EL (cell line): ENCODE measurements at places on chromosomes 5 and 9.

GRCh38 chr9:27429917-27430316 is 94.2 kb upstream of the IFNK start:
- DNase-seq: no peak

GRCh38 chr5:95216136-95216955 is 68.5 kb downstream of the MCTP1 start:
- no peak for DNase-seq

- DNase-seq: no peak
Measured at GRCh38 chr5:65923339-65923738, 3.0 kb upstream of the ERBIN start.

DNA sequence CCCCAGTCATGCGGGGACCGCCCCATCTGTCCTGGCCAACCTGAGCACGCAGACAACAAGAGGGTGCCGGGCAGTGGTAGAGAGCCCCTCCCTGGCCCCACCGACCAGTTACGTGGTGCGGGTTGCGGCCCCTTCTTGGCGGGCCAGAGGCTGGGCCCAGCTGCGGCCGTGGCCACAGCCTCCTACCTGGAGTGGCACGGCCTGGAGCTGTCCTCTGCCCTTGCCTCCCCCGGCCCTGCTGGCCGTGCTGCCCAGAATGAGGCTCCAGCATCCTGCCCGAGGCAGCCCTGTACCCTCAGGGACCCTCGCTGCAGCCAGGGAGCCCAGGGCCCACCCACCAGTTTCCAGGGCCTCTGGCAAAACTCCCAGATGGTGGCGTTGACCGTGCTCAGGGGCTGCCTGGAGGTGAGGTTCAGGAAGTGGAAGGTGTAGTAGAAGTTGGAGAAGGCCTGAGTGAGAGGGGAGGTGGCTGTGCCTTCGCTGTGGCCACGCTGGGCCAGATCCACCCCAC is 5.7 kb downstream of the ENTPD8 start:
- no peak for DNase-seq

GRCh38 chr5:55634209-55634805 is 77.8 kb downstream of the SLC38A9 start:
- DNase-seq: peak; percentile 5

GRCh38 chr9:133031496-133031911 is 707 bp downstream of the GTF3C5 start:
- DNase-seq: peak; percentile 19

DNA sequence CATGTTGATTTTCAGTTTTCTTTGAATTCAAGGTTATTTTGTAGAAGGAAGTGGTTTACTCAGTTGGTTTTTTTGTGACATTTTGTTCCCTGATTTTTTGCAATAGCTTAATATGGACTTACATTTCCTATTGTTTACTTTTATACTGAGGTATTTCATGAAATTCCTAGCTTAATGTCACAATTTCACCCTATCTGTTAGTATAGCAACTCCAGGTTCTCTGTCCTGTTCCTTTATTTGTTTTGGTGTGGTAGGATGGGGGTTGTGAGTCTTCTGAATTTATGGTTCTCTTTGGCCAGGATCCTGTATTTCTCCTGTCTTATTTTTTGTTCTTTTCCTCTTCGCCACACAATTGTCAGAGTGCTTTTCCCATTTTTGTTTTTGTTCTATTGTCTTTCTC is 523.4 kb upstream of the ARRDC3 start:
- DNase-seq: no peak

- DNase-seq: no peak
Measured at GRCh38 chr5:180375955-180376354, 22.8 kb upstream of the GFPT2 start.

GRCh38 chr5:4206127-4206526 is 610.5 kb downstream of the IRX1 start:
- no peak for DNase-seq

DNA sequence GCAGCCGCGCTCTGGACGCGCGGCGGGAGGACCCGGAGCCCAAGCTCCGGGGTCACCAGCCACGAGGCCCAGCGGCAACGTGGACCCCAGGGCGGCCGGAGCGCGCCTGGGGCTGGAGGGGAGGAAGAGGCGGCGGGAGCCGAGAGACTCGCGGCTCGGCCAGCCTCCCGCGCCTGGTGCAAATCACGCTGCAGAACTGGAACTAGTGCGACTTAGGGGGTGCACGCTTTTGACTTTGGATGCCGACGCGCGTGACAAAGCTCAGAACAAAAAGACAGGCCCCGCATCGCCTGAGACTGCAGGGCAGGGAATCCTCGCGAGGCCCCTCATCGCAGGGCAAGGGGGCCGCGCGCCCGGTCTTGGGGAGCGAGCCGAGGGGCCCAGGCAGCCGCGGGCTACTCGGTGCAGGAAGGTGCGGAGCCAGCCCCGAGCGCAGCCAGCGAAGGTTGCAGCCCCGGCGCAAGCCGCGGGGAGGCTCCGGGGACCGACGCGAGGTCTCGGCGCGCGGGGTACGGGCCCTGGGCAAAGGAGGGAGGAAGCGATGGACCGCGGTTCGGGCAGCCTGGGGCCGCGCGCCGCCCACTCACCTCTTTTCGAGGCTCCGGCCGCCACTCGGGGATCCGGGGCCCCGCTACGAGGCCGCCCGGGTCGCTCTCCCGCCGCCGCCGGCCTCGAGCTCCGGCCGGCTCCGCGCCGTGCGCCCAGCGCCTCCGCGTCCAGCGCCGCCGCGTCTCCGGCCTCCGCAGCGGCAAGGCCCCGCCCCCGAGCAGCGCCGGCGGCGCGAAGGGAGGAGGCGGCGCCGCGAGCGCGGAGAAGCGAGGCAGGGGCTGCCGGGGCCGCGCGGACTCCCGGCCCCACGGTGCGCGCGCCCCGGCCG is at the start of gene GOLM1:
TSS of gene GOLM1 (minus strand) at position 735 of the 877 bp plus-strand sequence. CDS start 20,238 bp downstream, outside the sequence.
- DNase-seq: peak; percentile 73

DNA sequence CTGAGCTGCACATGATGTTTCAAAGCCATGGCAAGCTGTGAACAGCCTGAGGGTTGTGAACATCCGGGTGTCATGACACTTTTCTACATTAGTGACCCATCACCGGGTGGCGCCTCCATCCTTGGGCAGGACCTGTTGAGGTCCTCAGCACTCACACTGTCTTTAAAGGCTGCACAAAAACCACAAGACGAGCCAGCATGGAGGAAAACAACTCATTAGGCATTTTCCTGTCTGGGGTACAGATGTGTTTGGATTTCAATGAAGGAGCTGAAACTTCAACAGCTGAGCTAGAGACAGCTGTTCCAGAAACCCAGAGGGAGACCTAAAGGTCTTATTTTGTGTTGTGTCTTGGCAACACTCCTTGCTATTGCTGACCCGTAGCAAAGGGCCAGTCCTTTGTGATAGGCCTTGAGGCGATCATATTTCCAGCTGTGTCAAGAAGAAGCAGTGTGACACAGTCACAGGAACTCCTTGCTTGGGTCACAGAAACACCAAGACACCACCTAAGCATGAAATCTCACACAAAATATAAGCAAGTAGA is 151.8 kb upstream of the VLDLR start:
- DNase-seq: peak; percentile 35

DNA sequence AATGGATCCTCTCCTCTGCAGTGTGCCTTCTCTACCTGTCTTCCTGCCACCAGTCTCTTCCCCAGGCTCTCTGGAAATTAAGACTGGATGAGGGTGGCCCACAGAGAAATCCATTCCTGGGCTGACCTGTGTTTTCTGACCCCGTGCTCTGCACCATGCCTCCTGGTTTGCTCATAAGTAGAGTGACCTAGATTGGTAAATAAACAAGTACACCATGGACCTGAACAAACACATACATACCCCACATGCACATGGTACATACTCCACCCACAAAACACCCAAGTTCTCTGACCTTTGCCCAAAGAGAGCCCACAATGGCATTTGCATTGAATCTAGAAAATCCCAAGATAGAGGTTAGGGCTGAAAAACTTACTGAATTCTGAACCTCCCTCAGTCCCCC is 77.5 kb upstream of the PLPP6 start:
- no peak for DNase-seq

DNA sequence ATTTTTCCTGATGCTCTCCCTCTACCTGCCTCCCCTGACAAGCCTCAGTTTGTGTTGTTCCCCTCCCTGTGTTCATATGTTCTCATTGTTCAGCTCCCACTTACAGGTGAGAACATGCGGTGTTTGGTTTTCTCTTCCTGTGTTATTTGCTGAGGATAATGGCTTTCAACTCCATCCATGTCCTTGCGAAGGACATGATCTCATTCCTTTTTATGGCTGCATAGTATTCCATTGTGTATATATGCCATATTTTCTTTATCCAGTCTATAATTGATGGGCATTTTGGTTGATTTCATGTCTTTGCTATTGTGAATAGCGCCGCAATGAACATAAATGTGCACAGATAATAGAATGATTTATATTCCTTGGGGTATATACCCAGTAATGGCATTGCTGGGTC is 77.5 kb upstream of the FAM170A start:
- DNase-seq: no peak

DNA sequence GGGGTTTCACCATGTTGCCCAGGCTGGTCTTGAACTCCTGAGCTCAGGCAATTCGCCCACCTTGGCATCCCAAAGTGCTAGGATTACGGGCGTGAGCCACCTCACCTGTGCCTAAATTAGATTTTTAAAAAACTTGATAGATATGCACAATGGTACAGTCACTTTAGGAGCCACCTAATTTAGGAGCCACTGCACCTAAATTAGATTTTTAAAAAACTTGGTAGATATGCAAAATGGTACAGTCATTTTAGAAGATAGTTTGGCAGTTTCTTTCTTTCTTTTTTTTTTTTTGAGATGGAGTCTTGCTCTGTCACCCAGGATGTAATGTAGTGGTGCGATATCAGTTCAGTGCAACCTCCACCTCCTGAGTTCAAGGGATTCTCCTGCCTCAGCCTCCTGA is 37.8 kb upstream of the PLPP1 start:
- no peak for DNase-seq

DNA sequence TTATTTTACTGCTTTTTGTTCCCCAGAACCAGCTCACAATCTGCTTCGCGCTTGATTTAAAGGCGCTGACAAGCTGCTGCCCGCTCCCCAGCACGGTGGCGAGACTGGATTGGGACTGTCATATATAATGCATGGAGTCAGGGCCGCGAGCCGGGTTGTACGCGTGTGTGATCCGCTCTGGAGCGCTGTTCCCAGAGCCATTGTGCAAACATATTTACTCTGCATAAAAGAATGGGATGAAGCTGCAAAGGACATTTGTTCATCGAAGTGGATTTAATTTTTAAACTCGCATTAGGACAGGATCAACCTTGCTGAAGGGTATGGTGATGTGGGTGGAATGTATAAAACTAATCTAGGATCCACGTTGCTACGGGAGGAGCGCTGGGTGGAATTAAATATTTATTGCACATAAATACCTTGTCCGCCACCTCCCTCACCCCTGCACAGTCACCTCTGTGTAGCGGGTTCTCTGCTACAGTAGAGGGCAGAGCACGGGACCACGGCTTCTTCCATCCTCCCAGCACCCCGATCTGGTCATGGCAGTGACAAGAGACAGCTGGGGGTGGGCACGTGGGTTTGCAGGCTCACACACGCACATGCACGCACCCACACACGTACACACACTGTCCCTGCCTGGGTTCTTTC is 18.1 kb upstream of the FCN1 start:
- no peak for DNase-seq

GRCh38 chr9:91900055-91900796 is 49.8 kb downstream of the ROR2 start:
- DNase-seq: no peak

DNA sequence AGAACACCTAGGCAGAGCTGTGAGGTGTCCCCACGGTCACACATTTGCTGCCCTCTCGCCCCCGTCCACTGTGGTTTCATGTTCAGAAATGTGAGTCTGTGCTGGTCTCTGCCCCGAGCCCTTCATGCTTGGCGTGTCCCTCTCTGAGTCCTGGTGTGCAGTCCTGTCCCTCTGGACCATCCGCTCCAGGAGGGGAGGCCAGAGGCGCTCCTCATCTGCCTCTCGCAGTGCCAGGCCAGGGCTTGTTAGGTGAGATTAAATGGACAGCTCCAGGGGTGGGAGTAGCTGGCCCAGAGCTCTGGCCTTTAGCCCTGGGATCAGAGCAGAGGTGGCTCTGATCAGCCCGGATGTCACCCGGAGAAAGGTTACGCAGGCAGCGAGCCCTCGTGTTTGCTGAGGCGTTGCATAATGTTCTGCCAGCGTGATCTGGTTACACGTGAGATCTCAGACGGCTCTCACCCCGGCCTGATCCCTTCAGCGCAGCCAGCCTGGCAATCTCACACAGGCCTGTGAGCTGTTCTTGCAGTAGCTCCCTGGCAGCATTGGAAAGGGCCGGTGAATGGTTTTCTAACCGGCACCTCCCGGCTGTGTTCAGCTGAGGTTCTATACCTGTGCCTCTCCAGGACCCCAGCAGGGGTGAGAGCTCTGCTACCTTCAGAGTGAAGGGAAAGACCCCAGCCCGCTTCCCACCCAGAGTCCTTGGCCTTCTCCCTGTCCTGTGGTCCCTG is 24.5 kb downstream of the PTGES2 start:
- DNase-seq: no peak

DNA sequence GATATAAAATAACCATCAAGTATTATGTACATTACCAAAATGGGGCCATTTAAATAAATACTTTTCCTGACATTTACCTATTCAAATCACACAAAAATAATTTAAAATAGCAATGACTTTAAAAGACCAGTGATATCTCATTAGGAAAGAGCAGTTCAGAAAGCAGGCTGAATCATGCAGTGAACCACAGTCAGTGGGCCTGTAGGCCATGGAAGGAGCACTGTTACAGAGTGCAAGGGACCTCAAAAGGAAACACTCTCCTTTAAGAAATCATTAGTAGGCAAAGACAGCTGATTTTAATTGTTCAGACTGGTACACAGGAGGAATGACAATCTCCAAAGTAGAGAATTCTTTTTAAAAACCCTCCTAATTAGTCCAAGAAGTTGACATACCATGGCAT is 283.5 kb upstream of the EFNA5 start:
- no peak for DNase-seq

DNA sequence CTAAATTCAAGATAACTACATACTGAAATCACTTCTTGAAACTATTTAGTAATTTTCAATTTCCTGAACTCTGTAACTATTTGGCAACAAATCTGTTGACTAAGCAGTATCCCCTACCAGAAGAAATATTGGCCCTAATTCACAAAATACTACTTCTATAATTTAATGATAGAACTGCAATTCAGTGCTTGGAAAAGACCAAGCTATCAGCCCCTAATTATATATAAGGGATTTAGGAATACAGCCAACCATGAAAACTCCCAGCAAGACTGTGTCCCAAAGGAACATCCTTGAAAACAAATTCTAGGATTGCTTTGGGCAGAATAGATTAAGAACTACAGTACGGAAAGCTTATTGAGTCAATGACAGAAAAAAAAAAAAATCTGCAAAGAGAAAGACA is 169.2 kb downstream of the RAB3C start:
- no peak for DNase-seq

- no peak for DNase-seq
Measured at GRCh38 chr5:61215996-61216395, 53.7 kb upstream of the SMIM15 start.

- no peak for DNase-seq
Measured at GRCh38 chr9:12715268-12715667, 22.1 kb downstream of the TYRP1 start.

DNA sequence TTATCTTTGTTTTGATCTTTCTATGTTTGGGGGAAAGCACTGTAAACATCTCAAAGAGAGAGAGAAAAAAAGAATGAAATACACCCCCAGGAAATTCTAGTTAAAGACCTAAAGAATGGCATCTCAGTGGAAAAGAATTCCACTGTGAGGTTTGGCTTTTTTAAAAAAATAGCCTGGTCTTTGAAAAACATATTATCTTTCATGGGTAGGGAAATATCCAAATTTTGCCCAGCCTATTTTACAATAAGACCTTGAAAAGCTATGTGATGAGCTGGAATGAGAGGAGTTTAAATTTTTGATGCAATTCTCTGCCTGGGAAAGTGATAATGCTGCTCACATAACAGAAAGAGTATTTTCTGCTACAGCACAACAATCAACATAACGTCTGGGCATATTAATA is 348.1 kb upstream of the WWC1 start:
- DNase-seq: peak; percentile 19

- DNase-seq: peak; percentile 82
Measured at GRCh38 chr9:127898433-127899127, 823 bp downstream of the ST6GALNAC6 start.
